ENCODE measurements at places on chromosomes 2 and 18.
A peak's percentile ranks its signal among the peaks of the same experiment; 100 is the strongest.

DNA sequence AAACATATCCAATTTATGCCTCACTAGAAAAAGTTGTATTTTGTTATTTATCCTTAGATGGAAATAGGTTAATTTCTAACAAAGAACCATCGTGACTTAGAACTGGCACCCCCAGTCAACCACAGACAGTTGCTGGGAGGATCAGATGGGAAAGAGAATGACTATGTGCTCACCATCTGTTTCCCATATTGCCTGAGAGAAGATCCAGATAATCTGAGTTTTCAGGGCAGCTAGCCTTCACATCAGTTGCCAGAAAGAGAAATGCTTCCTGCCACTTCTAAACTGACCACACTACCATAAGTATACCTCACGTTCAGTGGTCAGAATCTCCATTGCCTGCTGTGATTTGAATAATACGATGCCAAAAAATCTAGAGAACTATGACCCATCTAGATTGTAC is 28.4 kb upstream of the NEB start:
- peak; percentile 80 for DNase-seq

DNA sequence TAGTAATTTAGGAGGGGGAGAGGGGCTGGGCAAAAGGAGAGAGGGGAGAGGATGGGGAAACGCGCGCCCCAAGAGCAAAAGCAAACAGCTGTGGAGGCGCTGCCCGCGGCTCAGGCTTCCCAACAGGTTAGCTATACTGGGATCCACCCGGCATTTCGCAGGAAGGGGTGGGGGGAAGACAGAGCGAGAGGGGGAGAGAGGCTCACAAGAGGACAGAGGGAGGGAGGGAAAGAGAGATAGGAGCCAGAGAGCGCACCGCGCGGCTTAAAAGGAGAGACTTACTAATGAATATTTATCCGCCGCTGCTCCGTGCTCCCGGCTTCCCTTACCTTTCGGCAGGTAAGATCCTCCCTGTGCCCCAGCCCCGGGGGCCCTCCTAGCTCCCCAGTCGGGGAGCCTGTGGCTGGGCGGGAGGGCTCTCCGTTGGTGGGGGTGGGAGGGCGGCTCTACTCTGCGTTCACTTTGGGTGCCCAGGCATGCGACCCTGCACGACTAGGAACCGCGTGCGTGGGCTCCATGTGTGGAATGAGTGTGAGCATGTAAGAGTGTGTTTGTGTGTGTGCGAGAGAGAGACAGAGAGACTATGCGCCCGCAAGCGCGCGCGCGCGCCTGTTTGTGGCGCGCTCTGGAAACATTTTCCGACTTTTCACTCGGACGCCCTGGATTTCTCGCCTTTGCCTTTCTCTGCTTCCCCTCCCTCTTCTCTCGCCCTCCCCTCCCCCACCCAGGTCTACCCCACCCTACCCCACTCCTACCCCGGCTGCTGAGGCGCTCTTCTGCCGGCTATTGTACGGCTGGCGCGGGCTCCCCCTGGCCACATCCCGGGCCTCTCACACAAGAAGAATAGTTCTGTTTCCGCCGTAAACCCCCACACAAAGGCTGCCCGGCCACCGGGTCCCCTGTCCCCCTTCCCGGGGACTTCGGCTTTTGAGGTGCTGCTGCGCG is 7.2 kb upstream of the SIX3 start:
- DNase-seq, result no peak

- no peak for DNase-seq
These were observed 25.9 kb downstream of the DYSF start for GRCh38 chr2:71479261-71479660.

DNA sequence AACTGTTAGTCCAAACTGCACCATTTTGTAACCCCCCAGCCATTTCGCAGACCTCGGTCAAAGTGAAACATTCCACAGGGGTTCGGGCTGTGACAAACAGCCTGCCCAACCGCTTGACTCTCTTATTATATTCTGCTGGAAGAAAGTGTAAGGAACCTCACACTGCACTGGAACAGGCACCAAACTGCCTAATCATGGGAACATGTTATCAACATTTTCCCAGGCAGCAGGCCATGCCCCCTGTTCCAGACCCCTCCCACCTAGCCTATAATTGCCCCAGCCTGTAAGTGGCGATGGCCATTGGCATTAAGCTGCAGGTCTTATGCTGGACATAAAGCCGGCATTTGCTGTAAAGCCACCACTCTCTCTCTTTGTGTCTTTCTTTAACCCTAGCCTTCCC is 16.9 kb downstream of the LYG2 start:
- no peak for DNase-seq

GRCh38 chr18:25646971-25647370 is 295.0 kb upstream of the ZNF521 start:
- peak; percentile 92 for DNase-seq

GRCh38 chr2:52563151-52563550 is 1204.5 kb upstream of the CHAC2 start:
- DNase-seq, result no peak

- DNase-seq, result no peak
These were observed 255.8 kb downstream of the ASXL3 start for GRCh38 chr18:33833842-33834241.

DNA sequence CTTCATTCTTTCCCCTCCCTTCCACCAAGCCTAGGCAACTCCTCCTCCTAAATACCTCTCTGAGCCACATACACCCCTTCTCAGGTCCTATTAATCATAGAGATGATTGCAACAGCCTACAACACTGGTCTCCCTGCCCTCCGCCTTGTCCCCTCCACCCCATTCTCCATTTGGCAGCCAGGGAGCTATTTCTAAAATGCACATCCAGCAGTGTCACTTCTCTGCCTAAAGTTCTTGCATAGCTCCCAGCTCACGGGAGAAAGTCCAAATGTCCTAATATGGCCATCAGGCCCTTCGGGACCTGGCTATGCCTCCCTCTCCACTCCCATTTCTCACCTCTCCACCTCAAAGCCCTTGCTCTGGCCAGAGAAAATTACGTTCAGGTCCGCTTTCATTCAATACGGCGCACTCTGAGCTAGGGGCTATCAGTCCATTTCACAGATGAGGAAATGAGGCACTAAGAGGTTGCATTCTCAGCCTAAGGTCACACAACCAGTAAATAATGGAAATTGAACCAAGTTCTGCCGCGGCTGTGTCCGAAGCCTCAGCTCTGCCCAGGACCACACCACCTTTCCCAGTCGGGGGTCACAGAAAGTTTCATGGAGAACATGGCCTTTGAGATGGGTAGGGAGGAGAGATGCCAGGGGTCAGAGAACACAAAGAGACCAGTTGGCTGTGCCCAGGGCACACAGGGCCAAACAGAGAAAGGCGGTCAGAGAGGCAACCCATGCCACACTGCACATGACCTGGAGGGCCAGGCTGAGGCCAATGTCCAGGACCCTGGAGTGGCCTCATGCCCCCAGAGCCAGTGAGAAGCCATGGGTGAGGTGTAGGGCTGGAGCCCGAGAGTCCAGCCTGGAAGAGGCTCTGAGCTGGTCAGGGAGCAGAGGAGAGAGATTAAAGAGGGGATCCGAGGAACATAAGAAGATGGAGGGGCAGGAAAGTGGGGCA is 72.8 kb downstream of the TNS1 start:
- peak; percentile 96 for DNase-seq

Data from AG10803 (cell line).